Aorta (tissue), 5 donors: ENCODE measurements at places on chromosomes 12 and 14. TPM values are rescaled to one million over a fixed set of nuclear protein-coding genes. Genes with fewer than 3 reads are reported as not detected.

GRCh38 chr12:50240096-50240791, 43.1 kb downstream of the LIMA1 start:
- no peak overlapping the region for H3K4me3 ChIP-seq
- H3K4me1 ChIP-seq, result no peaks in the 10 kb centered on the region
- peak overlapping the region; percentile 12 for H3K27ac ChIP-seq

DIO2 gene
- total RNA-seq, result 10.7 TPM

- no peak overlapping the region for H3K4me3 ChIP-seq
- no peak overlapping the region for H3K27ac ChIP-seq
- no peaks in the 10 kb centered on the region for H3K27me3 ChIP-seq
- H3K36me3 ChIP-seq, result no peaks in the 10 kb centered on the region
These were observed 48.6 kb downstream of the PCNX1 start for GRCh38 chr14:70955543-70956480.

DNA sequence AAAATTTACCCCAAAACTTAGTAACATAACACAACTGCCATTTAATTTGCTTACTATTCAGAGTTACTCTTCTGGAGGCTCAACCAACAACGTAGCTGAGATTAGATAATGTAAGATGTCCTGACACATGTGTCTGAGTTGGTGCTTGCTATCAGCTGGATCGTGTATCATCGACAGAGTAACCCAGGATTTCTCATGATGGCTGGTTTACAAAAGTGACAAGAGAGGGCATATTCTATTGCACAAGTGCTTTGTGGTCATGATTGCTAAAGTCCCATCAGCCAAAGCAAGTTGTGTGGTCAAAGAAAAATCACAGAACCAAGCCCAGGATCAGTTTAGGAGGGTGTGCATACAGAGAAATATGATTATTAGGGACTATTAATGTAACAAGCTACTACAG, 73.4 kb downstream of the CAPZA3 start:
- H3K27me3 ChIP-seq, result no peaks in the 10 kb centered on the region
- H3K4me1 ChIP-seq, result no peaks in the 10 kb centered on the region
- H3K4me3 ChIP-seq, result no peak overlapping the region
- no peak overlapping the region for H3K27ac ChIP-seq

- no peaks in the 10 kb centered on the region for H3K27me3 ChIP-seq
- H3K27ac ChIP-seq, result no peak overlapping the region
- H3K4me3 ChIP-seq, result no peak overlapping the region
- no peak for DNase-seq
- H3K36me3 ChIP-seq, result no peaks in the 10 kb centered on the region
These were observed 2.1 kb downstream of the AKAP6 start for GRCh38 chr14:32331206-32331605.

- DNase-seq, result no peak
- H3K4me1 ChIP-seq, result no peaks in the 10 kb centered on the region
- H3K4me3 ChIP-seq, result no peak overlapping the region
- no peak overlapping the region for H3K27ac ChIP-seq
These were observed 97.1 kb upstream of the CDKN3 start for GRCh38 chr14:54299410-54300363.

GRCh38 chr12:93507165-93507564, 39.9 kb downstream of the MRPL42 start:
- no peaks in the 10 kb centered on the region for H3K4me1 ChIP-seq
- DNase-seq, result no peak
- H3K36me3 ChIP-seq, result no peaks in the 10 kb centered on the region

DNA sequence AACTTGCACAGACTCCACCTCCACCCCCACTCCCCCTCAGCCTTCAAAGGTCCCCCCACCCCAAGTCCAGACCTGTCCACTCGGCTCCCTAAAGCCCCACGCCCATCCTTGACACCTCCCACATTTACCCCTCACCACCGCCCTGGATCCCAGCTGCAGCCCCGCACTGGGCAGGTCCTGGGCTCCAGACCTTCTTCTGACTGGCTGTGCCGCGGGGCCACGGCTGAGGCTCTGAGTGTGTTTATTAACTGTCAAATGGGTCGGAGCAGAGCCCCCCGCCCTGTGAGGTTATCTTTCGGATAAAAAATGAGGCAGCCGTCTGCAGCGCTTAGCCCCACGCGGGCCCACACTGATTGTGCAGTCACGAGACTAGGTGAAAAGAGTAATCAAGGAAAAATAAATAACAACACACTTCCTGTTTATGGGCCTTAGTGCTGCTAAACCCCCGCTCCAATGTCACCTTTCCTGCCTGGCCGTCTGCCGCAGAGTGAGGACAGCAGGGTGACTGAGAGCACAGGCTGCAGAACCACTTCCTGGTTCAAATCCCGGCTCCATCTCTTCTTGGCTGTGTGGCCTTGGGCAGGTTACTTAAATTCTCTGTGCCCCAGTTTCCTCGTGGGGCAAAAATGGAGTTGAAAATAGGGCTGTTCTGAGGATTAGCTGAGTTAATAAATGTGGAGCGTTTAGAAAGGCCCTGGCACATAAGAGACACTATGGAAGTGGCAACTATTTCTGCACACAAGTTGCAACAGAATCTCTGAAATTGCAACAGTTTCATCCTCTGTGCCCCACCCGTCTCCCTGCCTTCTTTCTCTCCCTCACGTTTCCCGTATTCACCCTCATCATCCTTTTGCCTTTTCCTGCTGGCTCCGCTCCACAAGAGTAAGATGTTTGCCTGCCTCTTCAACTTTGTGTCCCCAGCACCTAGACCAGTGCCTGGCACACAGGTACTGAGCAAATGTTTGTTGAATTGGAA, 9.4 kb downstream of the SETD1B start:
- H3K4me3 ChIP-seq, result no peak overlapping the region
- DNase-seq, result peak; percentile 49
- peaks cover 24% of the 10 kb centered on the region for H3K36me3 ChIP-seq
